ENCODE measurements at places on chromosomes 2 and 18.

DNA sequence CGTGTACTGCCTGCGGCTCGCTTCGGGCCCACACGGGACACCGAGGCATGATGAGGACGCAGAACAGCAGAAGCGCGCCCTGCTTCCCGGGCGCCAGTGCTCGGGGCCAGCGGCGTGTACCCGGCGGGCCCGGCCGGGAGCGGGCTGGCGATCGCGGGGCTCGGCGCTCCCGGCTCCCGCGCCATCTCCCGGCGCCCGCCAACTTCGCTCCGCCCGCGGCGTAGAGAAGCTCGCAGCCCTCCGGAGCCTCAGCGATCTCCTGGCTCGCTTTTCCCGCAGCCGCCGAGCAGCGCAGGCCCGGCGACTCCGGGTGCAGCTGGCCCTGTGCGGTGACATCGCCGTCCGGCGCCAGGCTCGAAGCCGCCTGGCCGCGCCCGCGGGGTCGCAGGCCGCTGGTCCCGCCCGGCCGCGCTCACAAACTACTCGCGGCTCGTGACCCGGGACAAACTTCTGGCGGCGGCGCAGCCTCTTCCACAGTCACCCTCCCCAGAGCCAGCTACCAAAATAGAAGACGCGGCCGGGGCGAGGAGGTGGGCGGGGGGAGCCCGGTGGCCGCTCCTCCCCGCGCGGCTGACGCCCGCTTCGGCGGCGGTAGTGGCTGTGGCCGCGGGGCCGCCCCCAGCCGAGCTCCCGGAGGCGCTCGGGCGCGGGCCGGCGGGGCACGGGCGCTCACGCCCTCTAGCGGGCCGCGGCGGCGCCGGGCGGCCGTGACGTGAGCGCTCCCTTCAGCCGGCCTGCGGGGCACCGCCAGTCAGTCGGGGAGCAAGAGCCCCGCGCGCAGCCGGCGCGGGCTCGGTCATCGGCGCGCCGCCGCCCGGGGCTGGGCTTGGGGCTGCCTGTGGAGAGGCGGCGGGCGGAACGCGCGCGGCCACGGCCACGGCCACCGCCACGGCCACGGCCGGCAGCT is at the start of gene PTPRM:
Gene PTPRM (plus strand): TSS at position 750 of the 907 bp plus-strand sequence. CDS start 503 bp downstream, outside the sequence.
- DNase-seq, result peak; percentile 45

DNA sequence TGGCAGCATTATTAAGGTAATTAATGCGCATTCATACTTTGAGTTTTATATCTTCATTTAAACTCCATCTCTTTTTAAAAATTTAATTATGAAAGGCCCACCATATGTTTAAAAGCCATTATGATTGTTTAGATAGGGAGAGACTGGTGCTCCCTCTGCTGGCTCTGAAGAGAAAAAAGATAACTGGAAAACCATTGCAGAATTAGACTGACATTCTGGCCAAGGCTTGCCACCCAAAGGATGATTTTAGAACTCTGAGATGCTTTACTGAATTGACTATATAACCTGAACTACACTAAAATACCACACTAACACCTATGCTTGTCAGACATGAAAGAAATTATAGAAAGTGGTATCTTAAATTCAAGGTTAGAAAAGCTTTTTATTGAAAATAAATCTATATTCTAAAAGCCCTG is 127.6 kb upstream of the SPOPL start:
- DNase-seq, result no peak

DNA sequence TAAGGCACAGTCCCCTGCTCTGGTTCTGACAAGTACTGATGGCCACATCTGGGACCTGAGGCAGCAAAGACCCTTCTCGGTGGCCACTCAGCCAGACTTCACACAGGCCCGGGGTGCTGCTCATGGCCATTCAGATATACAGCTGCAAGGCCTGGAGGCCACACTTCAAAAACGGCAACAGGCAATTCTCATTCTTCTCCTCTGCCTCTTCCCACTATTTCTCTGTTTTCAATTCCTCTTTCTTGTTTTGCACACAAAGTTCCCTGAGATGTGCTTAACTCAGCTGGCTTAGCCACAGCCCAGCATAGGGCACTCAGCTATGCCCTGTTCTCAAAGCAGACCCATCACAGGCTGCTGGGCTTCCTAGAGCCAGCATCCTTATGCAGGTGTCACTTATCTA is 29.9 kb downstream of the PTPN18 start:
- no peak for DNase-seq

DNA sequence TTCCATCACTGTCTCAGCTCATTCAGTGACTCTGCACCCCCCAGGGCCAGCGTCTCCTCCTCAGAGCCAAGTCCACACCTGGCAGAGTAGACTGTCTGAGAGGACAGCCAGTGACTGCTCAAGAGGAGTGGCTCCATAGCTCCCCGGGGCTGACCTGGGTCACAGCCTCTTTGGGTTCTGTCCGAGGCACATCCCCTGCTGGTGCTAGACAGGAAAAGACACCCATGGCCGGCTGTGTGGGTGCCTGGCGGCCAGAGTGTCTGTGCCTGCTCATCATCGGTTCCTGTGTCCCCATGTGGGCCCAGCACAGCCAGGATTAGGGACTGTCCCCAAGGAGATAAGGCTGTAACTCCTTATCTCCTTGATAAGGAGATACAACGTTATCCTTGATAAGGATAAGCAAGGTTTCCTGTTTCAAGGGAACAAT is 3.5 kb upstream of the CROCC2 start:
- no peak for DNase-seq

DNA sequence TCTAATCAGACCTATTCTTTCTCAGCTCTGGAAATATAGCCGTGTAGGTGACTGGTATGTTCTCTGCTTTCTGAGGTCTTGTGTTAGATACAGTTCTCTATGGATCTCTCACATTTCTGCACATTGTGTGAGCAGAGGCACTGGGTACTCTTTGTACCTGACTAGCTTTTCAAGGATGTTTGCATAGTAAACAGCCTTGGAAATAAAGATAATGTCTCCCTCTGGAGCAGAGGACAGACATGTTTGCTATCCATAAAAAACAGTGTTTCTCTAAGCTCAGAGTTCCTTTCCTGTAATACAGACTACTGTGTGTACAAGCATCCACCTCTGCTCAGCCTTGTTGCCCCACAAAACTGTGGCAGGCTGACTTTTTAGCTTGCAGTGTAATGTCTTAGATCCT is 279.2 kb downstream of the CTNNA2 start:
- no peak for DNase-seq

GRCh38 chr2:156156580-156156979 is 175.9 kb downstream of the NR4A2 start:
- no peak for DNase-seq

- DNase-seq, result peak; percentile 74
These were observed 1.8 kb downstream of the SP3 start for GRCh38 chr2:173963323-173963816.

GRCh38 chr2:234395891-234396420 is 100.9 kb downstream of the ARL4C start:
- no peak for DNase-seq

- DNase-seq, result no peak
These were observed 7.1 kb downstream of the CIB4 start for GRCh38 chr2:26633993-26634595.

DNA sequence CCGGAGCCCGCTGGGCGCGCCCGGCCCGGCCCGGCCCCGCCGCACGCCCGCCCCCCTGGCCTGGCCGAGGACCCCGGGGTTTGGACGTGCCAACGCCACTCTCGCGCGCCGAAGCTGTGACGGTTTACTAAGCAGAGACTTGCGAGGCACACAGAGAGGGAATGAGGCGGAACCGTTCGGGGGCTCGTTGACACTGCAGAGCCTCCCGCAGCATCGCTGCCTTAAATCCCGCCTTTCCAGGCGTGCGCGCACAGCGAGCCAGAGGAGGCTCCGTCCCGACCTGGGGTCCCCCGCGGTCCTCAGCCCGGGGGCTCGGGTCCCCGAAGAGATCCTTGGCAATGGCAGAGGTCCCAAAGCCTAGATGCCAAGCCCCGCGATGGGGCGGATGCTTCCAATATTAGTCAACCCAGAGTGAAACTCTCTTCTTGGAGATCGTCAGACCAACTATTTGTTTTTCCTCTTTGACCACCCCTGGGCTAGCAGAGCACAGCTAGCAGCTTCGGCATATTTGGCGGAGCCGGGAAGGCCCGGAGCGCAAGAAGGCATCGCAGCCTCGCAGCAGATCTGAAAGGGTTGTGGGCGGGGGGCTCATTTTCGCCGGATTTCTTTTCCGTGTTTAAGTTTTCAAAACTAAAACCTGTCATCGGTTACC is at the start of gene ZNF385B:
Gene ZNF385B (minus strand): TSS at position 197 of the 652 bp plus-strand sequence.
- DNase-seq, result no peak

DNA sequence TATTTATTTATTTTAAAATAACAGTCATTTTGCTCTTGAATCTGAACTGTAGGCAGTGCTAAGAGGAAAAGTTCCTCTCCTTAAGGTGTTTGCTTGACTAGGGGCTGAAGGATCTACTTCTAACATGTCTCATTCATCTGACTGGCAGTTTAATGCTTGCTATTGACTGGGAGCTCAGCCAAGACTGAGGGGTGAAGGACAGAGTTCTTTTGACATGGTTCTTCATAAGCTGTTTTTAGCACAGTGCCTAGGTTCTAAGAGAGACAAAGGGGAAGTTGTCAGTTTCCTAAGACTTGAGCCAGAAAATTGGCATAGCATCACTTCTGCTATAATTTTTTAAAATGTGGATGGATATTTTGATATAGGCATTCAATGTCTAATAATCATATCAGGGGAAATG is 73.0 kb downstream of the COMMD1 start:
- DNase-seq, result no peak

GRCh38 chr2:118265873-118266455 is 177.7 kb downstream of the INSIG2 start:
- DNase-seq, result no peak
